Anterior cingulate cortex (tissue), 58 donors: ENCODE measurements at places on chromosomes 3 and 15.

DNA sequence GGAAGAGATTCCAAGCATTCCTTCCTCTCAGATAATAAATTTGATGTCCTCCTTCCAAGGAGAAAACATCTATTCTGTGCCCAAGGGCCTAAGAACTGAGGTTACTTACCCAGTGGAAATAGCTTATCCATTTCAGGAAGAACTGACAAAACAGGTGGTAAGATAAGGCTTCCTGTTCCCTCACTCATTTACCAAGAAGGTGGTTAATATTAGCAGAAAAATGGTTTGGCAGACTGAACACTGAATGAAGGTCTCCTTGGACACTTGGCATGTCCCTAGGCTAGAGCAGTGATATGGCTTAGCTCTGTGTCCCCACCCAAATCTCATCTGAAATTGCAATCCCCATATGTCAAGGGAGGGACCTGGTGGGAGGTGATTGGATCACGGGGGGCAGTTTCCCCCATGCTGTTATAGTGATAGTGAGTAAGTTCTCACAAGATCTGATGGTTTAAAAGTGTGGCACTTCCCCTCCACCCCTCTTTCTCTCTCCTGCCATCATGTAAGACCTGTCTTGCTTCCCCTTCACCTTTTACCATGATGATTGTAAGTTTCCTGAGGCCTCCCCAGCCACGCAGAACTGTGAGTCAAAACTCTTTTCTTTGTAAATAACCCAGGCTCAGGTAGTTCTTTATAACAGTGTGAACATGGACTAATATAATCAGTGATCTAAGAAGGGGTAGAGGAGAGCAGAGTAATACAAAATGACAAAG, 127.4 kb downstream of the ST8SIA2 start:
- DNase-seq, result no peak

GRCh38 chr3:8856071-8856470, 86.7 kb upstream of the OXTR start:
- no peak for DNase-seq

DNA sequence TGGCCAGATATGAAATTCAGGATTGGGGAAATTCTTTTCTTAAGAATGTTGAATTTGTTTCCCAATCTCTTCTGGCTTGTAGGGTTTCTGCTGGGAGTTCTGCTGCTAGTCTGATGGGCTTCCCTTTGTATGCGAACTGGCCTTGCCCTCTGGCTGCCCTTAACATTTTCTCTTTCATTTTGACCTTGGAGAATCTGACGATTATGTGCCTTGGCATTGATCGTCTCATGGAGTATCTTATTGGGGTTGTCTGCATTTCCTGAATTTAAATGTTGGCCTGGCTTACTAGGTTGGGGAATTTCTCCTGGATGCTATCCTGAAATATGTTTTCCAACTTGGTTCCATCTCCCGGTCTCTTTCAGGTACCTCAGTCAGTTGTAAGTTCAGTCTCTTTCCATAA, 152.2 kb downstream of the CFAP20DC start:
- DNase-seq, result no peak

- no peak for DNase-seq
Measured at GRCh38 chr3:4413467-4413866, 53.6 kb downstream of the SUMF1 start.

DNA sequence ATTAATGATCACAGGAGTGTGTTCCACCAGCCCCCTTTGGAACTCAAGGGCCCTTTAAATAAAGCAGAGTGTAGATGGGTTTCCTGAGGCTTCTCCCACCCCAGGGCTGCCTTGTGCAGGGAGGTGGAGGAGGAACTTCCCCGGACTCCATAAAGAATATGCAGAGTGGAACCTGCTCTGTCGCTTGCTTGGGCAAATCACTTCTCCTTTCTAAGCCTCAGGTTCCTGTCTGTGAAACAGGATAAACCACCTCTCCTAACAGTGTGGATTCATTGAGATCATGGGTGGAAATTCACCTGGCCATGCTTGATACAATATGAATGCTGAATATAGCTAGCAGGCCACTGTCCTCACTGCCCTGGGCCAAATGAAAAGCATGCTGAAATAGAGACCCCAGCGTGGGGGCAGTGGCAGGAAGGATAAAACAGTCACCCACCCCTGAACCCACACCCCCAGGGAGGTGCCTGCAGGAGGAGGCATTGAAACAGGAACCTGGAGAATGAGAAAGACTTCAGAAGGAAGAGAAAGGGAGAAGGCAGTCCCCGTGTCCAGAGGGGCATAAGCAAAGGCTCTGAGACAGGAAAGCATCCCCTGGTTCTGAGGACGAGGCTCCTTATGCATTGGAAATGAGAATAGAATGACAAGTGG, 41.1 kb upstream of the CHRNB4 start:
- no peak for DNase-seq

GRCh38 chr3:194138732-194139070, 2.8 kb downstream of the HES1 start:
- DNase-seq, result no peak

DNA sequence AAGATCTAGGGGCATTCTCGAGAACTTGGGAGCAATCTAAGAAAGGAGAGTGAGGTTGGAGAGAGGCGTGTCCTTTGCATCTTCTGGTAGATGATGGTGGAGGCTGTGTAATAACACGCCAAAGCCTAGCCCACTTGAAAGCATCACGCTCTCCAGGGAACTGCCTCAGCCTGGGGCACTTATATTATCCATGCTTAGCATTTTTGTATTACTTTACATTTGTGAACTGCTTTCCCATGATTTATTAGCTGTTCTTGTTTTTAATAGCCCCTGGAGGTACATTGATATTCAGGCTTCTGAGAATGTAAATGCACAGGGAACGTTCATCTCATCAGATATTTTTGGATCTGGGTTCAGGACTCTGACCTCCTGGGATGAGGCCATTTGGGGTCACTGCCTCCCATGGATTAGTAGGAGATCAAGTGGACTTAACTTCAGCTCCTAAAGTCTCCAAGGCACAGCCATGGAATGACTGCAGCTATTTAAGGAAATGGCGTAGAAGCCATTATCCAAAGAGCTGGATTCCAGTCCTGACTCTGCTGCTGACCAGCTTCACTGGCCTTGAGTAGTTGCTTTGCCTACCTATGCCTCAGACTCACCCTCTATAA, 124.9 kb downstream of the LPP start:
- no peak for DNase-seq
